ENCODE measurements at places on chromosomes 13 and 19.
A peak's percentile ranks its signal among the peaks of the same experiment; 100 is the strongest.

GRCh38 chr13:93338906-93339305 lies 112.3 kb downstream of the GPC6 start:
- DNase-seq: no peak

DNA sequence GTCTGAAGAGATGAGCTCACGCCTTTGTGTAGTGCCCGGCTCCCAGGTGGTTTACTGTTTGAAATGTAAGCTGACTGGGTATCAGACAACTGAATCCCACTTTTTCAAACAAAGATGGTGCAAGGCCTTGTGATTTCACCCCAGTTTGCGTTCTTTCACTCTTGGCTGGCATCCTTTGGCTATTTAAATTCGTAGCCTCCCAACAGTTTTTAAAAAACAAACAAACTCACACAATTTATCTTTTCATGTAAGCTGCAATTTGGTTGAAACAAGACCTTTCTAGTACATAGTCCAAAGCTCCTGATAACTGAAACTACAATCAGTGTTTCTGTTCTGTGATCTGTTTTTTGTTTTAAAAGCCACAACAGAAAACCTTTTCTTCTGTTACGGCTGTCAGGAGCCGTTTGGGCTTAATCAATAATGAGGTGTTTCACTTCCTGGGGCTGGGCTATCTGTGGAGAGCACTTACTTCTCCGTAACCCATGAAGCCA lies 65.1 kb upstream of the NPAS1 start:
- no peak for DNase-seq

DNA sequence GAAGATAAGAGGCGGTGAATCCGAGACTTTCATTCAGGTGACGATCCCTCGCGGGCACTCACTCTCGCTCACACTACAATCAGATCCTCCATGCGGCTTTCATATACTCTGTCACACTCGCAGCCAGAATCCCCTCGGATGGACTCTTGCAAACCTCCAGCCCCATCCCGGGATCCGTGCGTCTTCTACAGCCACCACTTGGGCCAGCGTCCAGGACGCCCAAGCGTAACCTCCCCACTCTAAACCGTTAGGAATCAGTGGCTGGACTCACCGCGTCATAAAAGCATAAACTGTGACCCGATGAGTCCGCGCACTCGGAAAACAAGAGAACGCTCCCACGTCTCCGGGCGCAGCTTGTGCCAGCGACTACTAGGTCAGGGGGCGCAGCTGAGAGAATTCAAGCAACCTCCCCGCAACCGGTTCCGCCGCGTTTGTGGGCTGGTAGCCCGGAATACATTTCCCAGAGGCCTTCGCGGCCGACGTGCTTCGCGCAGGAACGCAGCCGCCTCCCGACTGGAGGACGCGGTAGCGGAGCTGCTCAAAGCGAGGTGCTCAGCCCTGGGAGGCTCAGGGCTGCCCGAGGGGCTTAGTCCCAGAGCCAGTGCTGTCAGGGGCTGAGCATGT lies 27.6 kb downstream of the ZNF607 start:
- peak; percentile 76 for DNase-seq

- DNase-seq: no peak
Measured at GRCh38 chr13:66378894-66379293, 851.2 kb downstream of the PCDH9 start.

GRCh38 chr19:55147545-55148251 lies 1.3 kb downstream of the TNNT1 start:
- no peak for DNase-seq

- no peak for DNase-seq
Measured at GRCh38 chr19:19946226-19946625, 45.5 kb downstream of the ZNF93 start.

DNA sequence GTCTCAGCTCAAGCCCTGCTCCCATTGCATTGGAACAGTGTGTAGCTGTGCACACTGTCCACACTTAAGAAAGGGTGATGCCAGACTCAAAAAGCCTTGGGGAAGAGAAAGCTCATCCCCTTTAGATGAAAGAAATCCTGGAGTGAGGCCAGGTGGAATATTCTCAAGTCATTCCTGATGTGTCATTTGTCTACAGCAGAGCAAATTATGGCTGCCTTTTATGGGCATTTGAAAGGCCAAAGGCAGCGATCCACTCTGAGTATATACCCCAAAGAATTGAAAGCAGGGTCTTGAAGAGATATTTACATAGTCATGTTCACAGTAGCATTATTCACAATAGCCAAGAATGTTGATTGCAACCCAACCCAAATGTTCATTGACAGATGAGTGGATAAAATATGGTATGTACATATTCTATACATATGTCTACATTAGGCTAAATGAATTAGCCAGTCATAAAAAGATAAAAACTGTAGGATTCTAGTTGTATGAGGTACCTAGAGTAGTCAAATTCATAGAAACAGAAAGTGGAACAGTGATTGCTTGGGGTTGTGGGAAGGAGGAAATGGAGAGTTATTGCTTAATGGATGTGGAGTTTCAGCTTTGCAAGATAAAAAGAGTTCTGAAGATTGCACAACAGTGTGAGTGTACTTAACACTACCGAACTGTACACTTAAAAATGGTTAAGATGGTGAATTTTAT lies 214.9 kb downstream of the KCNRG start:
- no peak for DNase-seq

All from liver (tissue), 10 donors.